Activated T-cell treated with anti-CD3 and anti-CD28 coated beads, Interleukin-2, amount 50 U/mL, for 72 hours (primary cell): ENCODE measurements at places on chromosomes 13 and 19. TPM values are rescaled to one million over a fixed set of nuclear protein-coding genes. Genes with fewer than 3 reads are reported as not detected.
A peak's percentile ranks its signal among the peaks of the same experiment; 100 is the strongest.

DNA sequence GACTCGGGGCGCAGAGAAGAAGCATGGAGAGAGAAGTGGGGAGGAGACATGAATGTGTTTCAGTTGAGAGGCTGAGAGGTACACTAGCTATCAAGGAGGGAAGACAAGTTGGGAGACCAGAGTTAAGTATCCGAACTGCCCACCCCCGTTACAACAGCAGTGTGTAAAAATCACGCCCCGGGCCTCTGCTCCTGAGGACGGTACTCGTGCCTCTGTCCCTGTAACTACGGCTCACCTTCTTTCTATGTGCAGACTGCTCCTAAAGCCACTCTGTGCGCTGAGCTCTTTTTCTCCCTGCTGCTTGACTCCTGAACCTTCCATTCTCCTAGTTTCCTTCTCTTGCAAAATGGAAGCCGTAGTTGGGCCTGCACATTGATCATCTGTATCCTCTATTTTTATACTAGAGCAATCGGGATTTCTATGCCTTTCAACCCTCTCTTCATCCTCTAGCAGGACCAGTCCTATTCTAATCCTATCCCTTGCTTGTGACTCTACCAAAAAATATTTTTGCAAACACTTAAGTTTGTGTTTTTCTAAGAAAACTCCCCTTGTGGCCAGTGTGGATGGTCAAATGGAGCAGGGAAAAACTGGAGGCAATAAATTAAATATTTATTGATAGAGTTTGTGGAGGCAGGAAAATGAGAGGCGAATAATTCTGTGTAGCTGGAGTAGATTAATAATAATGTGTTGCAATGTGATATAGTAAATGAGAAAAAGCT is 569 bp downstream of the POLR1D start:
- DNase-seq: no peak

DNA sequence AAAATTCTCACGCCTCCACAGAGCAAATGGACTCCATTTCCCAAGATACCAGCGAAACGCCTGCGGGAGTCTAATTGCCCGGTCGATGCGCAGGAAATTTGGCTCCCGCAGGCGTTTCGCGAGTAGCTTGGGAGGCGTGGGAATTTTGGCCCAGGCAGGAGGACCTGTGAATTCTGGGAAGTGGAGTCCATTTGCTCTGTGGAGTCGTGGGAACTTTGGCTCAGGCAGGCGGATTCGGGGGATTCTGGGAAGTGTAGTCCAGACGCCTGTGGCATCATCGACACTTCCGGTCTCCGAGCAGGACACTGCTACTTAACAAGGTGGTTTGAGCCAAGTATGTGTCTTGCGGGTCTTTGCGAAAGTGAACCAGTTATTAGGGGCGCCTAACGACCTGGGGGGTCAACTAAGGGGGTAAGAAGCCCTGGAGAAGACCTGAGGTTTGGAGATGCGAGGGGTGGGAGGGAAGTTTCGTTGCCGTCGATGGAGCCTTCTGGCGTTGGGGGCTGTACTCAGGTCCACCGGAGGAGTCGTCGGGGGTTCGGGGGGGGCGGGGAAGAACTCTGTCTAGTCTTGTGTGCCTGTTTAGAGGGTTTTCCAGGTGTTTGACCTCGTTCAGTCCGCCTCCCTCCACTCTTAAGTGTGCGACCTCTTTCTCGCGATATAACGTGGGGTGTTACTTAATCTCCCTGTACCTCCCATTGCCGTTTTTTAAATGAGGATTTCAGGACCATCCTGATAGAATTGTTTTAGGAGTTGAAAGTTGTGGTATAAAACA is at the start of gene ZNF155:
Gene ZNF155 (plus strand): TSS at position 277 of the 775 bp plus-strand sequence. CDS start 4,356 bp downstream, outside the sequence.
- DNase-seq: peak; percentile 72

- no peak for DNase-seq
Observed at GRCh38 chr19:45817725-45818301, 2.7 kb upstream of the RSPH6A start.

- no peak for DNase-seq
Observed at GRCh38 chr13:104021806-104022397, 955.7 kb upstream of the SLC10A2 start.

The SLITRK6 gene
- not detected for total RNA-seq

DNA sequence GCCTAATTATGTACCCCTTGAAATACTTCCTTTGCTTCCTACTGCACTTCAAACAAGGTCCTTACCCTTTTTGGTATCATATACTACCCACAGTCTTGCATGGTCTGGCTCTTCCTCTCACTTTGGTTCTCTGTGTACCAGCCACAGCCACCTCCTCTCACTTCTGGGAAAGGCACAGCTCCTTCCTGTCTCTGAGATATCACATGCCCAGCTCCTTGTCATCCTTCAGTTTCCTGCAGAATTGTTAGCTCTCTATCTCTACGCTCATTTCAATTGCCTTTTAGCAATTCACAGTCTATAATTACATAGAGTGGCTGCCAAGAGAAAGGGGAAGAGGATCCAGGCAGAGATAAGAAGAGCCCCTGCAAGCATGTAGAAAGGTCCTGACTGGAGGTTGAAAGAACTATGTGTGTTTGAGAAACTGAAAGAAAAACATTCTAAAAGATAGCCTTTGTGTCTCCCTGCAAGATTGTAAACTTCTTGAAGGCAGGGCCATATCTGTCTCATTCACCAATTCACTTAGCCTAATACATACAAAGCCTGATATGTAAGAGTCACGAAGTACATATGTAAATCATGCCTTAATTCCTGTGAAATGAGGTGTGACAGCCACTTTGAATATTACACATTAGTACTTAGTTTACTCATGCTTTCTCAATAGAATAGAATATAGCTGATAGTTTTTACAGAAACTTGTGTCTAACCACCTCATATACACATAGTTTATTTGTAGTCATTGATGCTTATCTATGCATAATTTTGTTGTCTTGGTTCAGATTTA is 933.1 kb downstream of the DIAPH3 start:
- DNase-seq: no peak

DNA sequence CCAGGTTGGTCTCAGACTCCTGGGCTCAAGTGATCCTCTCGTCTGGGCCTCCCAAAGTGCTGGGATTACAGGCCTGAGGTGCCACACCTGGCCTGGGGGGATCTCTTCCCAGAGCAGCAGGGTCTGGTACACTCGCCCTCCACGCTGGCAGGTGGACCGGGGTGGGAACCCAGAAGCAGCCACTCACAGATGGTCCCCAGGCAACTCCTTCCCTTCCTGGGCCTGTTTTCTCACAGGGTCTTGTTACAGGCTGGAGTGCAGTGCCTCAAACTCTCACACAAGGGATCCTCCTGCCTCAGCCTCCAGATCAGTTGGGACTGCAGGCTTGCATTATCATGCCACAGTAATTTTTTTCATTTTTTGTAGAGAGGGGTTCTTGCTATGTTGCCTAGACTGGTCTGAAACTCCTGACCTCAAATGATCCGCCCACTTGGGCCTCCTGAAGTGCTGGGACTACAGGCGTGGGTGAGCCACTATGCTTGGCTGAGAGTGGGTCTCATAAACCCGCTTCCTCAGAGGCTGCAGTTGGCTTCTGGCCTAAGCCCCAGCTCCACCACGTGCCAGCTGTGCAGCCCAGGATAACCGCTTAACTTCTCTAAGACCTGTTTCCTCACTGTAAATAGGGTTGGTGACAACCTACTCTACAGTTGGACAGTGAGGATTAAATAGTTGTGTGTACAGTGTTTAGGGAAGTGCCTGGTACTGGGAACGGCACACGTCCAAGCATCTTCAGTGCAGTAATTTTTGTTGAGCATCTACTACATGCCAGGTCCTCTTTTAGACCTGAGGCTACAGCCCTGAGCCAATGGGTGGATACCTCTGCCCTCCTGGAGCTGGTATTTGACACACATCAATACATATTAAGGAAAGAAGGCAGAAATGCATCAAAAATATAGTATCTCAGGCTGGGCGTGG is 871 bp upstream of the CCER2 start:
- no peak for DNase-seq
